ENCODE measurements at places on chromosomes 5 and 9.

DNA sequence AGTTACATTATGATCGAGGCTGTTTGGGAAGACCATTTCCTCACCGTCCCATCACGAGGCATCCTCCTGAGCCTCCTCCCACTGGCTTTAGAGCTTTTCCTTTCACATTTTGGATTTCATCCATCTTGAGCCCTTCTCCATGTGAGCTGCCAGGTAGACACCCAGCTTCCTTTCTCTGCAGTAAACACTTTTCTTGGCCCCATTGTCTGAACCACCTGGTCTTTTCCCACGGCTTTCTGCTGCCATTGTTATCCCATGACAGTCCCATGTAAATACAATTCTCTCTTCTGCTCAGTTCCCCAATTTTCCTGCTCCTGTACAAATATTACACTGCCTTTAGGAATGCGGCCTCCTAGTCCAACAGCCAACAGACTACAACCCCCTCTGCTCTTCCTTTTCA is 24.1 kb downstream of the UBE2QL1 start:
- DNase-seq, result no peak

DNA sequence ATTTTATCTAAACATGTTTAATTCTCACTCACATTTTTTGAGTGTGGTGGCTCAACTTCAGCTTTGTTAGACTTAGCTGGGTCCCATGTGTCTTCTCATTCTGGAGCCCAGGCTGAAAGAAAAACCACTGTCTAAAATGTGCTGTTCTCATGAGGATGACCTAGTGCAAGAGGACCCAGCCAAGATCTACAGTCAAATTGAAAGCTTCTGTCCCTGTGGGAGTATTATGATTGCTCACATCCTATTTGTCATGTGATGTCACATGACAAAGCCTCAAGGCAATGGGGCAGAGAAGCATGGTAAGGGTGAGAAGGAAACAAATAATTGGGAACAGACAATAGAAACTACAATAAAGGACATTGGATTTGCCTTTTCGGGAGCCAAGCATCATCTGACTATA is 113.4 kb upstream of the ASTN2 start:
- peak; percentile 1 for DNase-seq

DNA sequence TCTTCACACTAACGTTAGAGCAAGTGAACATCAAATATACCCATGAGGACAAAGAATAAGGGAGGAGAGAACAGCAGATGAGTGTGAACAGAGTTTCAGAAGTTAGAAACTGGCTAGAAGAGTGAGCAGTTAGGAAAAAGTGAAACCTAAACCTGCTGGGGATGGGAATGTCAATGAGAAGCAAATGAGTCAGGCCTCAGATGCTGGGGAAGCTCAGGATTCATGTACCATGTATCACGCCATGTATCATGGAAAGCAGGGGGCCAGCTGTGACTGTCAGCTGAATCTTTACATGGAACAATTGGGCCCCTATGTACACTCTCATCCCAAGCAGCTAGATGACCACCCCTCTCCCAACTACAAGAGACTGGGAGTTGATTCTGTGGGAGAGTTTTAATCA is 16.2 kb downstream of the GDF9 start:
- no peak for DNase-seq

DNA sequence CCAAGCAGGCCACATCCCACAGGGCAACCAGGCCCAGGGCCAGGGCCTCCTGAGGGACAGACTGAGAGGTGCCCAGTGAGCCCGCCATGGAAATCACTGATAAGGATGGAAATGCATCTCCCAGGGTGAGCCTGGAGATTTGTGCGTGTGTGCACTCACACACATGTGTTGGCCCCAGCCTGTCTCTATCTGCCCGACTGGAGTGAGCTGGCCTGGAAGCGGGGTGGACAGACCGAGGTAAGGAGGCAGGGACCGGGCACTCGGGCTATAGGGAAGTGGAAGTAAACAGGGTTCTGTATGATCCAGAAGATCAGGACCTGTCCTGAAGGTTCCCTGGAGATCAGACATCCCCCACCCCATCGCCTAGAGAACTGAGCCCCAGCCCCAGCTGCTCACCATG is 17.4 kb downstream of the GFI1B start:
- DNase-seq, result no peak

DNA sequence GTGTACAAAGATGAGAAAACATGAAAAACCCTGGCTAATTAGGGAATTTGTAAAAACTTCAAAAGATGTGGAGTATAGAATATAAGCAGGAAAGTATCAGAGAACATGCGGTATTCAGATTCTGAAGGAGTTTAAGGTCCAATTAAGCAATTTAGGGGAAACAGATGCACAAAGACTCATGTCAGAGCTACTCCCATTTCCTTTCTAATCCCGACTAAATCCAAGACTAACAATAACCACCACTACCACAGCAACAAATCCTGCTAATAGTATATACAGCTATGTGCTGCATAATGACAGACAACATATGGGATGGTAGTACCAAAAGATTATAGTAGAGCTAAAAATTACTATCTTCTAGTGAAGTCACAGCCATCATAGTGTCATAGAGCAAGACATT is 102.1 kb downstream of the LURAP1L start:
- no peak for DNase-seq

Measured in stromal cell of bone marrow (primary cell).